ENCODE measurements at places on chromosomes 7 and 10.
A peak's percentile ranks its signal among the peaks of the same experiment; 100 is the strongest.

GRCh38 chr10:21976739-21977138 is 26.8 kb downstream of the DNAJC1 start:
- DNase-seq, result no peak

DNA sequence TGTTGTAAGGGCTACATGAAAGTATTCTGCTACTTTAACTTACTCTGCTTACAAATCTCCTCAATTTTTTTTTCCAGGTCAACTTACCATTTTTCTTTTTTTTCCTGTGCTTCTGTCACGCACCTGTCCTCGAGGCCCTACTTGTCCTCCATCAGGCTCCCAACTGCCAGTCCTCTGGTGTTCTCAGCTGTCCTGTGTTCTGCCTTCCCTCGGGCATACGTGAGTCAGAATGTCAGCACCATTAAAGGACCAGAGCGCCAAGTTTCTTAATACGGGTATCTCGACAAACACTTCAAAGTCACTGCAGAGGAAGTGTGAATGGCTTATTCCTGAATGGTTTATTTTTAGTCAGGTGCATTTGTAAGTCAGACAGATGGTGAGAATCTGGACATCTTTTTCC is at the start of gene TEX47:
Gene TEX47 (minus strand): TSS at position 185 of the 400 bp plus-strand sequence. CDS start 795 bp downstream, outside the sequence.
- DNase-seq, result peak; percentile 0

DNA sequence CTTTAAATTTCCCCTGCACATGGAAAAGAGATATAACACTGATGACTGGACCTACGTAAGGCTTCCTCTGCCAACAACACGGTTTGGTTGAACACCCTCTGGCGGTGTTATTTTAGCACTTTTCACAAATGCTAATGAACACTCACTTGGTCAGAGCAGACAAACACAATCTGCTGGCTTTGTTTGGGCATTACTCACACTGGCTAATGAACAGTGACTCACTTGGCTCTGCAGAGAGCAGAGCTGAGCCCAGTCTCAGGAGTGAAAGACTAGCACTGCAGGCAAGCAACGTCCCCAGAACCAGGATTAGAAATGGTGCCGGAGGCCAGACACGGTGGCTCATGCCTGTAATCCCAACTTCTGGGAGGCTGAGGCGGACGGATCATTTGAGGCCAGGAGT is 430.8 kb downstream of the PLXNA4 start:
- DNase-seq, result peak; percentile 63

DNA sequence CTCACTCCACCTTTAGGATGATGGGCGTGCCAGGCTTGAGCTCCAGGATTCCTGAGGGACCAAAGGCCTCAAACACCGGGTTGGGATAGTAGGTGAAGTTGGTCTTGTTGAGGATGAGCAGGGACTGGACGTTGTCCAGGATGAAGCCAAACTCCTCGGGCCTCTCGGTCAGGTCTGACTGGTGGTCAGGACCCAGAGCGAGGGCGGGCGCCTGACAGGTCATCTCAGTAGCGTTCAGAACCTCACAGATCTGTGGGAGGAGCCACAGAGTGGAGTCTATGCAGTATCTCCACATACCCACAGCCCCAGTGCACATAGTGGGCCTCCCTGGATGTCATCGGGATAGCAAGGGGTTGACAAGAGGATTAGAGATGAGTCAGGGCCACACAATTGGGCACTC is 394.9 kb downstream of the PLXNA4 start:
- no peak for DNase-seq

DNA sequence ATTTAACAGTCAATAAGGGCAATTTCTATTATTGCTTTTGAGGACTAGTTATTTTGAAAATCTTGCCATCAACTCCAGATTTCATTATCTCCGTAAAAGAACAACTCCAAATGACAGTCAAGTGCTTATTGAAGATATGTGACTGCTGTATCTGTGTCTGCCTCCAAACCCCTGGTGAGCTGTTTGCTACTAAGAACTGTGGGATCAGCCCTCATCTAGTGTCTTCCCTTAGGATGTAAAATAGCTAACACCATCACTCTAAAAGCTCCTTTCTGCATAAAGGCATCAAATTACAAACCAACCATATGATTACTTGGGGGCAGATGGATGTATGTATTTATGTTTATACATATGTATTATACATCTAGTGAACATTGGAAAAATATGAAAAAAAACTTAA is 70.8 kb upstream of the SLC13A1 start:
- no peak for DNase-seq

GRCh38 chr10:26628395-26628794 is 69.1 kb upstream of the PDSS1 start:
- no peak for DNase-seq

DNA sequence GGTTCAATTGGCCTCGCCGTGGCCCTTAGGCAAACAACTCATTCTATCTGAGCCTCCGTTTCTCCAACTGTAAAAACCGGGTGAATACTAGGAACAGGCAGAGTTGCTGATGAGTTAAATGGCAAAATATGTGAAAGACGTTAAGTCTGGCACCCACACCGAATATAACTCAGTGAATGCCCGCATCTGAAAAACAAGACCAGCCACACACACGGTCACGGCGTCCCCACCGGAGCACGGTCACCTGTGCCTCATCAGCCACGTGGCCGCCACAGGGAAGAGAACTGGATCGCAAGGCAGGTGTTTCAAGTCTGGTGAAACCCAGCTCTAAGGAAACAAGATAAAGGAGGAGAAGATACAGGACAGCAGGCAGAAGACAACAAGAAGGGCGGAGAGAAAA is 20.4 kb downstream of the PRKAG2 start:
- DNase-seq, result no peak

GRCh38 chr7:38112075-38112474 is 66.0 kb upstream of the STARD3NL start:
- no peak for DNase-seq

- DNase-seq, result no peak
Measured at GRCh38 chr7:45583296-45583695, 9.1 kb downstream of the ADCY1 start.

DNA sequence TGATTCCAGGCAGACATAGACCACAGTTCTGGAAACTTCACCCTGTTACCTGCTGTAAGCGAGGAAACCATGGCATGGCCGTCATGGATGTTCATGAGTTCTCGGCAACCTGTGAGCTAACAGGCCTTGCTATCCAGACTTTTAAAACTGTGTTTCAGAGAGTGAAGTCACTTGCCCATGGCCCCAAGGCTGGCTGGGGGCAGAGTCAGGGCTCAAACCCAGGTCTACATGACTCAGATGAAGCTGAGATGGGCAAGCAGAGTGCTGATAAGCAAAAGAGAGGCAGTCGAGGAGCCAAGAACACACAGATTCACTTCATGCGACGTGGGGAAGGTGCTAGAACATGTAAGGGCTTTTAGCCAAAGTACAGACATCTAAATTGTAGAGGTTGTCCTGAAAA is 31.5 kb downstream of the C10orf53 start:
- no peak for DNase-seq

DNA sequence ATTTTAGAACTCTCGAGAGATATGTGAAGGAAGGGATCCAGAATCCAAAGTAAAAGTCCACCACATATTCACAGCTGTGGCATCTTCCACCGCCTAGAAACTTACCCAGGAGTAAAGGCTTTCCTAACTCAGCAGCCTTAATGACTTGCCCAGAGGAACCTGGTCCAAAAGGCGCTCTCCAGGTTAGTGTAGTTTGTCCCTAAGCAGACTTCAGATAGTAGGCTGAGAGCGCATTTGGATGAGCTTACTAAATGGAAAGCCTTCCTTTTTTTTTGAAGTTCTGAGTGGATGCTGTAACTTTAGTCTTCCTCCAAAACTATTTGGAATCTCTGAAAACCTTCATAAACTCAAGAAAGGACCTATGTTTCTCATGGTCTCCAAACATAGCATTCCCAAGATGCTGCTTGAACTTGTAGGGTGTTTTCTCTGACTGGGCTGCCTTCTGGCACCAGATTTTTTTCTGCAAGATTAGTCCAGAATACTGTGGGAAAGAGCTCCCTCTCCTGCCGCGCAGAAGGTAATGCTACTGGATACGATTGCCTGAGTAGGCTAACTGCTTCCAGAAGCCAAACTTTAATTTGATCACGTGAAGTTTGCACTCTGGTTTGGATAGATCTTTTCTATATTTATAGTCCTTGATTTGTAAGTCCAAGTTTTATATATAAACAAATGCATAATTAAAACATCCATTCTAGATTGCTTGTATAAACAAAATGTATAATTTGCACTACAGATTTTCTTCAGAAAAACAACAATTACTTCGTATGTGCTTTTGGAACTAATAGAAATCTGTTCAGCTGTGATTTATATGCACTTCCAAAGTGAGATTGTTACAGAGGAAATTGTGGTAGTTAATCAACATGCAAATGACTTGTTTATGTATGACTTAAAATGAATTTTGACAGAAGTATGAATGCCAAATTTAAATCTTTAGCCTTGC is 19.6 kb upstream of the GPR37 start:
- peak; percentile 56 for DNase-seq

- no peak for DNase-seq
Measured at GRCh38 chr7:35691366-35691765, 3.6 kb downstream of the HERPUD2 start.

DNA sequence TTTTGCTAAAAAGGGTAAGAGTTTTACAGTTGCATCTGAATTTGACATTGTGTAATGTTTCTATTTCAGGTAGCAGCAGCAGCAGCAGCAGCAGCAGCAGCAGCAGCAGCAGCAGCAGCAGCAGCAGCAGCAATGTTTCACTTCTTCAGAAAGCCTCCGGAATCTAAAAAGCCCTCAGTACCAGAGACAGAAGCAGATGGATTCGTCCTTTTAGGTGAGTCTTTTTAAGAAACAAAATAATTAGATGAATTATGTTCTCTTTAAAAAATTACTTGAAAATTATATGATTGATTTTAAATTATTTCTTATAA is 32.6 kb downstream of the UMAD1 start:
- DNase-seq, result no peak

DNA sequence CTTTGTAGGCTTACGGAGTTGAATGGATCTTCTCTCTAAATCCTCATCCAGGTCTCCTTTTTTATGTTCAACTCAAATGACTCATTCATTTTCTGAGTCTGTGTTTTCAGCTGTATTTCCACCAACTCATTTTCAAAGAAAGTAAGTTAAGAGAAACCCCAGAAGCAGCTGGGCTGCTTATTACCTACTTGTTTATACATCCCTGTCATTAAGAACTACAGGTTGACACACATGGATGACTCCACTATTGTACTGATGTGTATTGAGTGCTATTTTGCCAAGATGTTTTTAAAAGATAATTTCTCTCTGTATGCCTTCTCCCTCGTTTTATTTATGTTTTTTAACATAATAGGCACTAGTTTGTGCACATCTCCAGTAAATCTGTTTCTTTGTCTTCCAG is 41.9 kb downstream of the DGKI start:
- no peak for DNase-seq

DNA sequence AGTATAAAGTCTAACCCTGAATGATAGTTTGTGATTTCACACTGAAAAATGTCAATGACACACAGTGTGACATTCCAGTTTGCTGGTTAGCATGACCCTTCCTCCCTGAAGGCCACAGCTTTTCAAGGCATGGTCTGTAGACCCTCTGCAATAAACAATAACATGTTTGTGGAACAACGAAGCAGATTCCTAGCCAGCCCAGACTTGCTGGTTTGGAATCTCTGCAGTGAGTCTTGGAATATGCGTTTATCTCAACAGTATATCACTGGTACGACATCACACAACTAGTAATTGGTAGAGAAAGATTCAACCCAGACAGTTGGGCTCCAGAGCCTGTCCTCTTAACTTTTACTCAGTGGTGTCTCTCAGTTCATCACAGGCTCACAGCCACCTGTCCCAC is 23.7 kb upstream of the DUSP5 start:
- DNase-seq, result no peak

- no peak for DNase-seq
Measured at GRCh38 chr10:5945561-5946418, 31.6 kb downstream of the IL15RA start.

DNA sequence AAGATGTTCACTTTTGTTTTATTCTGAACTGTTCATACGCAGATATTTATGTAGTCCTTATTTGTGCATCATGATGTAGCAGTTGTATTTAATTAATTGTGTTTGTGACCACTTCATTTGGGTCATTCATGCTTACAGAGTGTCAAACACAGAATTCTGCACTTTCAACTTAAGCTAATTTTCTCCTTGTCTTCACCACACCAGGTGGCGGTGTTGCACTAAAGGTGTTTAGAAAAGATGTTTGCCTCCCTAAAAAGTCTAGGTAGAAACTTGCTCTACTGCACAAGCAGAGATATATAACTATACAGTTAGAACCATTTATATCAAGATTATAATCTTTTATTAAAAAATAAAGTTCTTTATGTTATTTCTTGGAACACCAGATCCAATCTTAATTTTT is 1.3 kb upstream of the TAS2R38 start:
- DNase-seq, result no peak

DNA sequence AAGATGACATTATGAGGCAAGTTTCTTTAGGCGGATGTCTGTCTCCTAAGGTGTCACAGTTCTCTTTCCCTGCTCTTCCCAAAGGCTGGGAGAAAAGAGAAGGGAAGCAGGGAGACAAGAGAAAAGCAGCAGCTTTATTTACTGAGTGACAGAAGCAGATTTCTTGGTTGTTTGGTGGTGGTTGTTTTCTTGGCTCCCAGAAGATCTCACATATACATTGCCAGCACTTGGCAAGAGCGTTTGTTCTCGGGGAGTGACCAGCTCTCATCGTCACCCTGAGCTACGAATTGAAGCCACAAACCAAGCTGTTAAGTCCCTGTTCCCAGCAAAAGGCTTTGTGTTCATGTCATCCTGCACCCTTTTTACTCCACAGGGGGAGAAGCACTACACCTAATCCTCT is 11.4 kb downstream of the CDHR3 start:
- no peak for DNase-seq

- DNase-seq, result no peak
Measured at GRCh38 chr7:99126921-99127553, 16.9 kb downstream of the SMURF1 start.

DNA sequence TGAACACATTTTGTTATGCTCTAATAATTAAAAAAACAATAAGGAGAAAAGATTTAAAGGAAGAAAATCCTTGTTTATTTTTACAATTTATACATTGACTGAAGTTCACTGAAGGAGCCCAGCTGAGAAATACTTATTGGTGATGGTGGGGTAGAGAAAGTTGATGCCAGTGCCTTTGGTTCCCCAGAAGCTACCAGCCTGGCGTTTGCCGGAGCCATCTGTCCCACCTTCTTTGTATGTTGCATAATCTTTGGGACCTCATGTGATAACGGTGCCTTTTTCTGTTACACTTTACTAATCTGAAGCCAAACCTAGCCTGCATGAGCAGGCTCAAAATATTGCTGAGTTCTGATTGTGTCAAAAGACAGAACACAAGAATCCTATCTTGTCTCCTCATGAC is 22.7 kb downstream of the ZNF365 start:
- no peak for DNase-seq

DNA sequence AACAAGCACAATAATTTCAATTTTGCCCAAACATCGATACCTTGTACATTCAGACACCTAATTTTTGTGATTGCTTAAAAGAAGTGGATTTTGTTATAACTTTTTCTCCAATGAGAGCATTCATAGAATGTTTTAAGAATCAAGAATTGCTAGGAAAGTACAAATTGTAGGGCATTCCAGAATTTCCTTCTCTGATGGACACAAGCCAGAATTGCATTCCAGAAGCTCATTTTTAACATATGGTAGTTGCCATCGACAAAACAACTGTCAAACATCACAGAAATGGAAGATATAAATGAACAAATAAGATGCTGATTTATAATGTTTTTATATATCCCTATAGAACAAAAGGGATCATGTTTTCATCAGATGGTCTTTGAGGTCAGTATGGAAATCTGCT is 258.4 kb upstream of the NPVF start:
- DNase-seq, result no peak

GRCh38 chr10:17805921-17806577 is 3.1 kb upstream of the MRC1 start:
- no peak for DNase-seq

All from anterior cingulate cortex (tissue), 58 donors.